GM10248 (cell line): ENCODE measurements at places on chromosomes 4 and X.

DNA sequence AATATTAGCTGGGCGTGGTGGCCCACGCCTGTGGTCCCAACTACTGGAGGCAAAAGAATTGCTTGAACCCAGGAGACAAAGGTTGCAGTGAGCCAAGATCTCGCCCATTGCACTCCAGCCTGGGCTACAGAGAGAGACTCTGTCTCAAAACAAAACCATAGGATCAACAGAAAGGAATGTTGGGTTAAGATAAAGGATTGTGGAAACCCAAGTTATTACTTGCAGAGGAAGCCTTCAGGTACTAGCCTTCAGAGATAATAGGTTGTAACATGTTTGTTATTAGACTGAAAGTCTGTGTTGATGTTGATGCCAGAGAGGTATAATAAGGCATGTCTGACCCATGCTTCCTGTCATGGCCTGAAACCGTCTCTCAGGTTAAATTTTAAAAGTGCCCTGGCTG lies 16.9 kb downstream of the SSX5 start:
- DNase-seq: no peak

GRCh38 chr4:54687887-54688841 lies 30.4 kb downstream of the KIT start:
- DNase-seq: no peak

DNA sequence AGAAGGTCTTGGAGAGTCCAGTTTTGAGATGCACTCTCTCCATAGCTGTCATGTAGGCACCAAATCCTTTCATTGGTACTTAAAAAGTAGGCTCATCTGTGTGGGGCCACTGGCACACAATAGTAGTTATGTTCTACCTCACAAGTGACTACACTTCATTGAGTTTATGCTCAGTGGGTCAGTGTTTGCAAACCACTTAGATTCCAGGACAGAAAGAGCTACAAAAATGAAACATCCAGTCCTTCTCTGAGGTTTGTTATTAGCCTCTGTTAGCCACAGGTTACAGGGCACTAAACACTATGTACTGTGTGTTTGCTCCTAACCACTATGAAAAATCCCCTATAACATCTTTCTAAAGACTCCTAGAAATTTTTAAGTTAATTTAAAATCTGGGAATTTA lies 13.8 kb downstream of the RAB28 start:
- DNase-seq: no peak

GRCh38 chr4:129109965-129110824 lies 14.2 kb downstream of the C4orf33 start:
- DNase-seq: no peak

DNA sequence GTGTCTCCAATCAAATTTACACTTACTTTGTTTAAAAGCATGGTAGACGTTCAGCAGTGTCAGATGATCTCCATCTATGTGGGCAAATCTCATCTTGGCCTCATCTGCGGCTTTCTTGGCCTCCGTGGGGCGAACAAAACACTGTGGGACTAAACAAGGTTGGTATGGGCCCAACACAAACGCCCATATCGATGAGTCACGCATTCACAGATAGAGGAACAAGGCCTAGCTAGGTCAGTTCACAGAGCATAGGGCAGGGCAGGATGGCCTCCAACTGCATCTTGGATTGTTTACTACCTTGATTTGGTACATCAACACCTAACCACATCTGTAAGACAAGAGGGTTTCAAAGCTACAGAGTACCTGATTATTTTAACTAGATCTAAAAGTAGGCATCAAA lies 47.3 kb downstream of the DHX15 start:
- no peak for DNase-seq

DNA sequence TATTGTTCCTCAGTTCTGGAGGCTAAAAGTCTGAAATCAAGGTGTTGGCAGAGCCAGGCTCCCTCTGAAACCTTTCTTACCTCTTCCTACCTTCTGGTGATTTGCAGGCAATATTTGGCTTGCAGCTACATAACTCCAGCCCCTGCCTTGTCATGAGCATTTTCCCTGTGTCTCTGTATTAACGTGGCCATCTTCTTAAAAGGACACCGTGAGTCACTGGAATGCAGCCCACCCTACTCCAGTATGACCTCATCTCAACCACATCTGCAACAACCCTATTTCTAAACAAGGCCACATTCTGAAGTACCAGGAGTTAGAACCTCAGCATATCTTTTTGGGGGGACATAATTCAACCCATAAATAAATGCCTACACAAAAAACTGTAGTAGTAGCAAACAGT lies 40.7 kb downstream of the FANCB start:
- no peak for DNase-seq

DNA sequence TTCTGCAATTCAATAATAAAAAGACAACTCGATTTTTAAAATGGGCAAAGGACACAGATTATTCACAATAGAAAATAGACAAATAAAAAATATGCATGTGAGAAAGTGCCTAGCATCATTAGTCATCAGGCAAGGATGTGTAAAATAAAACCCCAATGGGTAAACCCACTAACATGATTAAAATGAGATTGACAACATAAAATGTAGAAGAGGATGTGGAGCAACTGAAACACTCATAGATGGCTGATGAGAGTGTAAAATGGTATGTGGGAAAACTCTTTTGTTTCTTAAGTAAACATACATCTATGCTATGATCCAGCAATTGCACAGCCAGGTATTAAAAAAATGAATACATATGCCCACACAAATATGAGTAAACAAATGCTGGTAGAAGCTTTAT lies 177.6 kb downstream of the IQCM start:
- no peak for DNase-seq
